ENCODE measurements at places on chromosomes 4 and X.

GRCh38 chr4:42627885-42628646 lies 28.8 kb downstream of the ATP8A1 start:
- no peaks in the 10 kb centered on the region for H3K36me3 ChIP-seq
- H3K27ac ChIP-seq: no peak overlapping the region
- H3K4me1 ChIP-seq: no peaks in the 10 kb centered on the region
- no peaks in the 10 kb centered on the region for H3K27me3 ChIP-seq
- peak; percentile 67 for DNase-seq
- no peak overlapping the region for H3K4me3 ChIP-seq

- H3K27ac ChIP-seq: no peak overlapping the region
- H3K4me3 ChIP-seq: no peak overlapping the region
- DNase-seq: no peak
Measured at GRCh38 chrX:78456909-78457308, 129.5 kb upstream of the CYSLTR1 start.

DNA sequence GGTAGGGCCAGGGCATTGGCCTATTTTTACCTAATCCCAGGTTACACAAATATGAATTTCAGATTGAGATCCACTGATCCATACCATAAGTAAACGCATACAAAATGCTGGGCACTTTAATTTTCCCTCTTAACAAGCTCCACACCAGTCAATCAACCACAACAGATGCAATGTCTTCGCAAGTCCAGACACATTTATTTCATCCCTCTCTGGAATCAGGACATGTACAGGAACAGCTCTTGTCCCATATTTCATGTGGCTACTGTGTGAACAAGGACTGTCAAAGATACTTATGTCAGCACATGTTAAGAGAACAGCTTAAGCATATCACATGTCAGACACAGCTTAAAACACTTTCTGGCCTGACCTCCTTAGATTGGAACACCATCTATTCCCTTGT lies 145.9 kb downstream of the PPP3CA start:
- H3K4me3 ChIP-seq: no peak overlapping the region
- H3K27ac ChIP-seq: no peak overlapping the region
- no peaks in the 10 kb centered on the region for H3K27me3 ChIP-seq
- DNase-seq: no peak

GRCh38 chrX:118570209-118570608 lies 74.6 kb downstream of the DOCK11 start:
- H3K27ac ChIP-seq: no peak overlapping the region
- H3K27me3 ChIP-seq: no peaks in the 10 kb centered on the region
- no peaks in the 10 kb centered on the region for H3K36me3 ChIP-seq
- no peaks in the 10 kb centered on the region for H3K4me1 ChIP-seq
- no peak for DNase-seq

Measured in sigmoid colon (tissue), 7 donors.